B cell (primary cell): ENCODE measurements at places on chromosomes 11 and 22.

DNA sequence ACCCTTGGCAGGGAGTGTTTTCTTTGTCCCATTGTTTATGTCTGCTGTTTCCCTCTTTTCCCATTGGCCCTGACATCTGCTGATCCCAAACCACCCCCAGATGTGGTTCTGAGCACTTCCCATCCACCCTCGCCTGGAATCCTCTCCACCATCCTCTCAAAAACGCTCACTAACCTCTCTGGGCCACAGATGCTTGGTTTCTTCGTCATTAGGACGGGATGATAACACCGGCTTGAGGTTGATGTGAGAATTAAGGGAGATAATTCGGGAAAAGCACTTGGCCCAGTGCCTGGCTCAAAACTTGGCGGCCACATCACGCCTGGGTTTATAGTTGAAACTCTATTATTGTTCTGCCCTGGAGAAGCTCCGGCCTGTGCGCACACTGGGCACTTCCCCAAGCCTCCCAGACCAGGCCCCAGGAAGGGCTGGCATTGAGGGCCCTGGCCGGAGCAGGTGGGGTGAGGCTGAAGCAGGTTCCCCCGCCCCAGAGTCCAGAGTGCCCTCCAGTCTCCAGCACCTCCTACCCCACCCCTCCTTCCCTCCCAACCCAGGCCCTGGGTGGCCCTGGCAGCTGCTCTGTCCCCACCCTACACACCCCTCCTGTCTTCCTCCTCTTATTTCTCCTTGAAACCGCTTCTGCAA lies 63.7 kb downstream of the CYTH4 start:
- DNase-seq, result no peak

DNA sequence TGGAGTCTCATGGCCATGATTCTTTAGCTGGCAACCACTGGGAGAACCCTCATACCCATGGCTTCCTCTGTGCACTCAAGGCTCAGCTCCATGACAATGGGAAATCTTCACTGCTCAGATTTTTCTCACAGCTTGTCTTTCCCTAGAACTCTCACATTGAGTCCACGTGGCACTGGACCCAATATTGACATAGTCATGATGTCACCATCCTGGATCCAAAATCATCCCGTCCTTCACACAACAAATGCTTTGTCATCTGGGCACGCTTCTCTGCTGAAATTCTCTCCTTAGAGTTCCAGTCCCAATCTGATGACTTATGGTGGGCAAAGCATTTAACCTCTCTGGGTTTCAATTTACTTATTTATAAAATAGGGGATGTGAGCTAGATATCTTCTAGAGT lies 37.7 kb upstream of the CD44 start:
- DNase-seq, result no peak

- no peak for DNase-seq
These were observed 63.3 kb downstream of the GRIK4 start for GRCh38 chr11:120574876-120575275.

- no peak for DNase-seq
These were observed at the start of gene PARVA for GRCh38 chr11:12377106-12377823. Gene PARVA, plus strand, starts transcription at chr11:12377571. Its CDS starts 77 bp downstream, at chr11:12377648.
